ENCODE measurements at places on chromosomes 1 and 21.

- DNase-seq = no peak
These were observed 18.6 kb downstream of the PDE9A start for GRCh38 chr21:42671778-42672593.

DNA sequence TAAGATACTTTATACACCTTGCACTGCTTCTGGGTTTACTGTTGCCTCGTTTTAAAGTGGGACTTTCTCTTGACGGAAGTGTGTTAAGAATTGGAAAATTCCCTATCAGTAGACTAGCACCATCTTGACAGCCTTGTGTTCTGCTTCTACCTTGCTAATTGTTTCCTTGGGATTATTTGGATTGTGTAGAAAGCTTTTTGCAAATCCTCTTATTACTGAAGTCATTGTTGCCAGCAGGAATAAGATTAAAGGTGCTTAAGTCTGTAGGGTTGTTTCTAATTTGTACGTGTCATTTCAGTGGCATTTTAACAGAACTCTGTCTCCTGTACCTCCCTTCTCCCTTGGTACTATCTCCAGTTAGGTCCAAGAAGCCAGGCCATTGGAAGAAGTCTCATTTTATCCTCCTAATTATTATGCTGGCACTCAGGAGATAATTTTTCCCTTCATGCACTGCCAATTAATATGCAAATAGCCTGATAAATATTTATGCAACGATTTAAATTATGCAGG, 107.7 kb downstream of the POU2F1 start:
- no peak for DNase-seq

GRCh38 chr1:21068937-21069336, 107.8 kb downstream of the EIF4G3 start:
- DNase-seq = no peak

DNA sequence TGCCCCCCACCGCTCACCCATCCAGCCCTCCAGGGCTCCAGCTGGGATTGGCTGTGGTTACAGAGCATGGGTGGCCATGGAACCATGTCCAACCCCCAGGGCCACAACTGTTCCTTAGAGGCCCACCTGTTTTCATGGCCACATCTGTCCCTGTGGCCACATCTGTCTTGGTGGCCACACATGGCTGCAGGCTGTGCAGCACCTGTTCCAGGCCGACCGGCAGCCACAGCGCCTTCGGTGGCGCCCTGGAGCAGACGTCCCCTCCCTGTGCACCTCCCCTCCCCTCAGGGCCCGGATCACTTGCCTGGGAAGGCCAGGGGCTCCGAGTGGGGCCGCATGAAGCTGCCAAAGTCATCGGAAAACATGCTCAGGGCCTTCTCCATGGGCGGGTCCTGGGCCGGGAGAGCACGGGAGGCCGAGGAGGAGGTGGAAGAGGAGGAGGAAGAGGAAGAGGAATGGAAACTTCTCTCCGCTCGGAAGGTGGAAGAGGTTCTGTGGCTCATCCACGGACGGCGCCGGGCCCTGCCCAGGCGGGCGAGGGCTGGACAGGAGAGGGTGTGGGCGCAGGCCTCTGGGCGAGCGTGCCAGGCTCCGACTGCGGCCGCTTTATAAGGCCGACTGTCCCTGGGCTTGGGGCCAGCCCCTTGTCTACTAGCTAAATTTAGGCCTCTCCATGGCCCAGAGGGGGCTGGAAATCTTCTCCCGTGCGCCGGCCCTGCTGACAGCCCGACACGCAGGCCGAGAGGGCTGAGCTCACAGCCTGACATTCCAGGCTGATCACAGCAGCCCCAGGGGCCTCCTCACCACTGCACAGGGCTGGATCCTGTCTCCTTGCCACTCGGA, at the start of gene HSPB7:
HSPB7 (minus strand) TSS at position 583 of the 843 bp plus-strand sequence; CDS start at position 503, 80 bp downstream.
- no peak for DNase-seq

- no peak for DNase-seq
These were observed 17.7 kb upstream of the QSOX1 start for GRCh38 chr1:180136968-180137356.

DNA sequence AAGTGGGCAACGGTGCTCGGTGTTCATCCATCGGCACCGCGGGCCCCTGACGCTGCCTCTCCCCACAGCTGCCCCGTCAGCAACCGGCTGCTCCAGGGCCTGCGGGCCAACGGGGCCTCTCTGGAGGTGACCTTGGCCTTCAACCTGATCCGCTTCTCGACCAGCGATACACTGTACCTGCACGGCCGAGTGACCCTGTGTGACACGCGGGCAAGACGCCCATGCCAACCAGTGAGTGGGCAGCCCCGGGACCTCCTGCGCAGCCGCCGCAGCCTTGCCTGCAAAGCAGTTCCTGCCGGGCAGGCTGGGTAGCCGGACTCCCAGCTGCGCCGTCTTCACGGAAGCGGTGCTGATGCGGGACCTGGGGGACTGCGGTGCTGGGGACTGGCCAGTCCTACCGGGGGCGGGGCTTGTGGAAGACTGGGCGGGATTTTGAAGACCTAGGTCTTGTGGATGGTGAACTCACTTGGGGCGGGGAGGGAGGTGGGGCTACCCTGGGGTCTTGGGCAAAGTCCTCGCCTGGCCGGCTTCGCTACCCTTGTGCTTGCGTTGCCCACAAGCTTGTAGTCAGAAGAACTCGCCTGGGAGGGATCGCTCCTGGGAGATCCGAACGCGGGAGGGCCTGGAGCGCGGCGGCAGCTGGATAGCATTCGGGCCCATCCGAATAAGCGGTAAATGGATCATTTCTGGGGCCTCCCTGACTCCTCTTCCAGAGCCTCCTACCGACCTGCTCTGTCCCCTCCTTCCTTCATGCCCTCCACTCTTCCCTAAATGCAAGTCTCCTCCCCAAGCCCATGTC, 8.8 kb upstream of the CEP85 start:
- peak; percentile 89 for DNase-seq

DNA sequence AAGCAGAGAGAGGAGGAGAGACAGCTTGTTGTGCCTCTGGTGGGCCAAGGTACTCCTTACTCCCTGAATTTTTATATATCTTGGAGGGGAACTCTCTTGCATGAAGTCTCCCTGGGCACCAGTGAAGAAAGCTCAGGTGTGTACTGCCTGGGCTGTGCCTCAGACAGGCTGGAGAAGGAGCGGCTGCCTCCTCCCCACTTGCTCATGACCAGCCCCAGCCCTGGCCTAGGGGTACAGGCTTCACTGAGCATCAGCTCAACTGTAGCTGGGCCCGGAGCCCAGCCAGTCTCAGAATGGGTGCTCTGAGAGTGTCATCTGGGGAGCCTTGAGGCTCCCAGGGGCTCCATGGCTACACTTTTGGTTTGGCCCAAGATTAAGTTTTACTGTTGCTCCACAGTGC, 44.8 kb upstream of the TENT5C start:
- no peak for DNase-seq

DNA sequence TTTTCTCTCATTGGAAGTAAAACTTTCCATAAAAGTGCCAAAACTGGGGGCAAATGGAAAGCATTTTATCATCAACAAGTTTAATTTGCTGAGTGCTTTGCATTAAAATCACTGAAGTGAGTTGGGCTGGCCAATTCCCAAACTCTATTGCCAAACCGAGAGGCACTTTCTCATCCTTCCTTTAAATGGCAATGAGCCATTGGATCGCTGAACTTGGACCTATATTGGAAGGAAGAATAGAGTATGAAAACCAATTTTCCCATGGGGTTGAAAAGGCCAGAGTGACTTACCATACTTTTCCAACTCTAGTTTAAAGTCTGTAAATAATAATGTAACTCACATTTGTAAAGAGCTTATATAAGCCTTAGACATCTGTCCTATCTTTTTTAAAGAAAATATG, 189.1 kb upstream of the C1orf87 start:
- DNase-seq = no peak

GRCh38 chr1:159040893-159041724, 31.4 kb downstream of the IFI16 start:
- no peak for DNase-seq

GRCh38 chr1:156901590-156901900, 8.0 kb downstream of the PEAR1 start:
- DNase-seq = no peak

DNA sequence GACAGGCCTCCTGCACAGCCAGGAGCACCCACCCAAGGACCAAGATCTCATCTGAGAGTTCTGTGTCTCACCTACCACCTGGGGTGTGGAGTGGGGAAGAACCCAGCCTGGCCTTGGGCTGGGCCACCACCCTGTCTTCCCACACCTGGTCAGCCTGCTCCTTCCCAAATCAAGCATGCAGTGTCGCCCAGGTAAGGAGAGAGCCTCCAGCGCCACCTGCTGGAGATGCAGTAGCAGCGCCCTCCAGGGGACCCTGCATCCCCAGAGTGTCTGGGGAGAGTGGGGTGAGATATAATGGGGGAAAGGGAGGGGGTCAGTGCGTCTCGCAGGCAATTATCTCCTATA, 32.3 kb downstream of the KIAA2013 start:
- peak; percentile 94 for DNase-seq
